IPS-NIHi11 (cell line): ENCODE measurements at places on chromosomes 12 and 14.

- DNase-seq, result no peak
These were observed 156.1 kb downstream of the PTCSC3 start for GRCh38 chr14:36020120-36021029.

DNA sequence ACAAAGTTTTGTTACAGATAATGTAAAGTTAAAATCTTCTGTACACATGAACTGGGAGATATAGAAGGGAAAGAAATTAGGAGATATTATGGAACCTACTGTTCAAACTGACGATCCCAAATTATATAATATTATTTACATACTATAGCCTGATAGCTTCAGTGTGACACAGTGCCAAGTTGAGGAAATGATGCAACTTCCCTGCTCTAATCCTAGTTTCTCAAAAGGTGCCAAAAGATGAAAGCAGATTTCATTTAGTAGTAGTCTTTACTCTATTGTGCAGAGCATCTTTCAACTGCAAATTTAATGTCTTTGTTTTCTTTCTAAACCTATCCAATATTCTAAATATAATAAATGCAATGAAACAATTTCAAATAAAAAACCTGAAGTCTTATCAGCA lies 46.9 kb downstream of the COCH start:
- no peak for DNase-seq

DNA sequence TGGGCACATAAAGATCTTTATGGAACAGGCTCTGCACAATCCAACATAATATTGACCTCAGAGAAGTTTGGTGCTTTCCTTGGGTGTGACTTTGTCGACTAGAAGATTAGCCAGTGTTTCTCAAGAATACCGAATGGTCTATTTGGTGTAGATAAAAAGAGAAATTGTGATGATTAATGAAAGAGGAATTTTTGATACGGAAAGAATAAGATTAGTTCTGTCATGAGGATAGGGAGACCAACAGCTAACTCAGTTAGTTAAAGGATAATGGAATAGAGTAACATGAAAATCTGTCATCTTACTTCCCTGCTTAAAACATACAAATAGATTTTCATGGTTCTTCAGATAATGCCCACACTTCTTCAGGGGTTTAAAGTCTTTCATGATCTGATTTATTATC lies 24.2 kb downstream of the PTPRO start:
- no peak for DNase-seq

DNA sequence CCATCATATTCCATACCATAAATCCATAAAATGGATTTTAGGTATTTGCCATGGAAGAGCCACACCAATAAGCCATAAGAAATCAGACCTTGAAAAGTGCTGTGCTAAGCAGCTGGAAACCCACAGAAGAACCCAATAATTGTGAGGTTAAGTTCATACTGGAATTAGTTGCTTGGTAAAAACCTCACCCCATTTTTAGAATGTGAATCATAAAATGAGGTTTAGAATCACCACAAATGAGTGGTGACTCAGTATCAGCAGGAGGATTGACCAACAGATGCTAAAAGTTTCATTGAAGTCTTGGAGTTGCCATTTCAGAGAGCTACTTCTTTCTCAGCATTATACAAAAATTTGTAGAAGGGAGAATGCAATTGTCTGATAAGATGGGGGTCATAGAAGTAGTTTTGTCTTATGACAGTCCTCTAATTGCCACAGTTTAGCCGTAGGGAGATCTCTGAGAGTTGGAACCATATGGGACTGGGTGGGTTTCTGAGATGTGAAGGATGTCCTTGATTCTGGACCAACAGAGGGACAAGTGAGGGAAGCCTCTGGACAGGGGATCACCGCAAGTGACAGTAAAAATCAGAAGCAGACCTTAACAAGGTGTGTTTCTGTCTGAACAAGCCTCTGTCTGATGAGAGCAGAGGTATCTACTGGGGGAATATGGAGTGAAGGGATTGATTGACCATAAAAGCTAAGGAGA lies 1.4 kb upstream of the STON2 start:
- no peak for DNase-seq

DNA sequence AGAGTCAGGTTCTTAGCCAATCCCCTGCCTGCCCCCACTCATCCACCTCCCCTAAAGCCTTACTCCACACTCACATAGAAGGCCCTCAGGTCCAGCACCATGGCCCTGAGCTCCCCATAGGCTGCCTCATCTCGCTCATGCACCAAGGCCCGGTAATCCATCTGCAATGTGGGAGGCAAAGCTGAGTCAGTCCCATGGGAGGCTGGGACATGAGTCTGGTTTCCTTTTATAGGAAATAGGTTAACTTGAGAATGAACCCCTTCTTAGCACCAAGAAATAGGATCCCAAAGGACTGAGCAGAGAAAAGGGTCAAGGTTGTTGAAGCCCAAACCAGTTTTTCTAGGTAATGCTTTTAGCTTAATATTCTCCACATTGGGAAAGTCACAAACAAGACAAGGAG lies 2.1 kb upstream of the EMC9 start:
- no peak for DNase-seq

DNA sequence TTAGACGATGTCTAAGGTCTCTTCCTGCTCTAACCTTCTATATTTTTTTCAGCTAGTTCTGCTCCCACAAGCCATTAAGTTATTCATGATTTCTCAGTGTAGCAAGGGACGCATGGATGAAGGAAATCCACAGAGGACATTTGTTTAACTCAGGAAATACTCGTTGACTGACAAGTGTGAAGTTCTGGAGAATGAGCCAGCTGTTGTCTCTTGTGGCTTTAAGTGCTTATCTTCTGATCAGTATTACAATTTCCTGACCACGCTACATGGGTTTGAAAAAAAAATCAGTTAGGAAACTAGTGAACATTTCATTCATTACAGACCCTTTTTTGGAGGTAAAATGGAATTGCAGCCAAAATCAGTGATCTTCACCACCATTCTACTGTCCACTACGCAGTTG lies 53.1 kb downstream of the GUCY2C start:
- DNase-seq, result no peak

DNA sequence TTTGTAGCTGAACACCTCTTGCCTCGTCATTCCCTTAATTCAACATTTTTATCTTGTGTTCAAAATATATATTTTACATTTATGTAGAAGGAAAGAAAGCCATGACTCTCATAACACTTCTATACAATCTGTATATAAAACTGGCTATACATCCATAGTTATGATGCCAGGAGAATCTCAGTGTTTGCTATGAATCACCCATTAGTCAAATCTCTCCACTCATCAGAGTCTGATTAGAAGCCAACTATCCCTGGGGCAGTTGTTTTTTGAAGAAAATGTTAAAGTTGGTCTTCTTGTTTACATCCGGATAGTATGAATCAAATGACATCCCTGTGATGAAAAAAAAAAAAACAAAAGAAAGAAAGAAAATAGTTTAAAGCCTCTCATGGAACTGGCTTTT lies 503.9 kb downstream of the NELL2 start:
- no peak for DNase-seq

DNA sequence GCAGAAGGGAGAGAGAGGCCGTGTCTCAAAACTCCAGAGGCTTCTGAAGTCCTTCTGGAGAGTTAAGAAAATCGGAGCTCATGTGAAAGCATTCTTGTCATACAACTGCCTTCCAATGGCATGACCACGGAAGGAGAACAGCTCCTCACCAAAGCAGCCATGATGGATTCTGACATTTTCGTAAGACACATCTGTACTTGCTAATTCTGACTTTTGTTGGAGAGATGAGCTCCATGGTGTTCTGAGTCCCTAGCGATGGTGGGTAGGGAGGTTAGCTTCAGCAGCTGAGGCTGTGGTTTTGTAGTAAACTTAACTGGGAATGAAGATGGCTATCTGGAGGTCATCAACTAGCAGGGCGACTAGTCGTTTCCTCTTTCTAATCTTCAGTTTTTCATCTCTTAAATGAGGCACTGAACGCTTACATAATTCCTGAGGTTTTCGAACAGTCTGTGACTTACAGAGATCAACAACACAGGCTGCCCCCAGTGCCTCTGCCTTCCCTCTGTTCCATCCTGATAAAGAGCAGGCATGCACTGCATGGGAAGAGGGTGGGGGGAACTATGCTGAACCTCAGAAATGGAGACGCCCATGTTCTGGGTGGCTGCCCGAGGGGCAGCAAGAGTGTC lies 28.6 kb upstream of the DICER1 start:
- DNase-seq, result no peak

GRCh38 chr12:79895804-79896203 lies 39.1 kb downstream of the PPP1R12A start:
- DNase-seq, result no peak

DNA sequence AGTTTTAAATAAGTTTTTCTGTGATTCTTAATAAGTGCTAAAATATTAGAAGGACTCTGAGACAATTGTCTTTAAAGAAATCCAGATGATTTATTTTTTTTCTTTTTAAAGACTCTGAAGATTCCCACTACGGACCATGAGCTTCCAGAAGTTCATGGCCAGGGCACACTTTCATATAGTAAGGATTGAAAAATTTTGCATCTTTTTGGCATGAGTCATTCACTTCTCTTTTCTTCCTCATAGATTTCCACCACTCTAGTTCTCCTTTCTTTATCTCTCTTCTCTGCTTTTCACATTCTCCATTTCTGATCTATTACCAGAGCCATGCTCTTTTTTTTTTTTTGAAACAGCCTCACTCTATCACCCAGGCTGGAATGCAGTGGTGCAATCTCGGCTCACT lies 385.8 kb downstream of the FLRT2 start:
- DNase-seq, result no peak
